Cardiac atrium fibroblast (primary cell): ENCODE measurements at places on chromosomes 7 and 10. TPM values are rescaled to one million over a fixed set of nuclear protein-coding genes. Genes with fewer than 3 reads are reported as not detected.

The DENND11 gene
- total RNA-seq = 3.8 and 4.4 TPM in 2 replicates

The ECHDC3 gene
- 21.5 and 22.0 TPM in 2 replicates for total RNA-seq

The RADIL gene
- total RNA-seq = 0.97 and 8.8 TPM in 2 replicates

The PSD gene
- total RNA-seq = 0.72 and 1.1 TPM in 2 replicates

The TAS2R41 gene
- total RNA-seq = not detected in 2 replicates

The MICALL2 gene
- total RNA-seq = 18.5 and 48.4 TPM in 2 replicates

The PDK4 gene
- 42.9 and 115 TPM in 2 replicates for total RNA-seq

The TRUB1 gene
- 19.3 and 20.8 TPM in 2 replicates for total RNA-seq

The GHRHR gene
- not detected in 2 replicates for total RNA-seq

The ODAD2 gene
- total RNA-seq = not detected in 2 replicates

The CCDC136 gene
- 0.18 and 1.6 TPM in 2 replicates for total RNA-seq

The UPK3B gene
- not detected in 2 replicates for total RNA-seq

The INA gene
- 0.36 and 0.97 TPM in 2 replicates for total RNA-seq

The GNGT1 gene
- total RNA-seq = not detected in 2 replicates

The PAPSS2 gene
- total RNA-seq = 220 and 223 TPM in 2 replicates

The DHX32 gene
- total RNA-seq = 28.2 and 34.0 TPM in 2 replicates

The STEAP1B gene
- total RNA-seq = 1.8 and 5.2 TPM in 2 replicates

The FZD8 gene
- 9.4 and 10.2 TPM in 2 replicates for total RNA-seq

The ADAM8 gene
- total RNA-seq = 0.32 TPM in 1 of 2 replicates, not detected in the other

The PLEKHS1 gene
- total RNA-seq = not detected in 2 replicates

The MRC1 gene
- under 0.01 TPM in 1 of 2 replicates, not detected in the other for total RNA-seq

The ZNF33A gene
- 10.1 and 12.2 TPM in 2 replicates for total RNA-seq

The MRPL43 gene
- 75.7 and 78.3 TPM in 2 replicates for total RNA-seq

The AKR1D1 gene
- not detected in 2 replicates for total RNA-seq

The MYL10 gene
- not detected in 2 replicates for total RNA-seq

The EXOC6 gene
- 3.6 and 4.3 TPM in 2 replicates for total RNA-seq

The PTPRZ1 gene
- 0.18 TPM in 1 of 2 replicates, not detected in the other for total RNA-seq

The TMEM196 gene
- not detected in 2 replicates for total RNA-seq

The FAM25C gene
- total RNA-seq = not detected in 2 replicates

The NKX1-2 gene
- total RNA-seq = not detected in 2 replicates

The USP6NL gene
- total RNA-seq = 11.4 and 13.4 TPM in 2 replicates
